GOT3 (cell line): ENCODE measurements at places on chromosomes 11 and 22.

DNA sequence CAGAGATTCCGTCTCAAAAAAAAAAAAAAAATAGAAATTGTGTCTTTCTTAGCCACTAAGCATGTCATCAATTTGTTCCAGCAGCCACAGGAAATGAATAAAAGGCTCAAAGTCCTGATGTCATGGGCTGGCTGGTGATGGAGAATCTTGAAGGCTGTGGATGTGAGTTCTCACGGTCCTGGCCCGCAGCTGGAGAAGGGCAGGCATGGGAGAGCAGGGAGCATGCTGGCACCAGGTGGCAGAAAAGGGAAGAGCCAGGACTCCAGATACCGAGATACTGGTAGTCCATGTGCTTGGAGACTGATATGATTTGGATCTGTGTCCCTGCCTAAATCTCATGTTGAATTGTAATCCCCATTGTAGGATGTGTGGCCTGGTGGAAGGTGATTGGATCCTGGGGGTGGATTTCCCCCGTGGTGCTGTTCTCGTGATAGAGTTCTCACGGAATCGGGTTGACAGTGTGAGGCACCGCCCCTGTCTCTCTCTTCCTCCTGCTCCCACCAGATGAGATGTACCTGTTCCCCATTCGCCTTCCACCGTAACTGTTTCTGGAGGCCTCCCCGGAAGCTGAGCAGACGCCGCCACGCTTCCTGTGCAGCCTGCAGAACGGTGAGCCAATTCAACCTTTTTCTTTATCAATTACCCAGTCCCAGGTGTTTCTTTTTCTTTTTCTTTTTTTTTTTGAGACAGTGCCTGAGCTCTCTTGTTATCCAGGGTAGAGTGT, 18.1 kb downstream of the MRGPRD start:
- no peak for DNase-seq

GRCh38 chr11:64877390-64878222, 815 bp downstream of the EHD1 start:
- no peak for DNase-seq

DNA sequence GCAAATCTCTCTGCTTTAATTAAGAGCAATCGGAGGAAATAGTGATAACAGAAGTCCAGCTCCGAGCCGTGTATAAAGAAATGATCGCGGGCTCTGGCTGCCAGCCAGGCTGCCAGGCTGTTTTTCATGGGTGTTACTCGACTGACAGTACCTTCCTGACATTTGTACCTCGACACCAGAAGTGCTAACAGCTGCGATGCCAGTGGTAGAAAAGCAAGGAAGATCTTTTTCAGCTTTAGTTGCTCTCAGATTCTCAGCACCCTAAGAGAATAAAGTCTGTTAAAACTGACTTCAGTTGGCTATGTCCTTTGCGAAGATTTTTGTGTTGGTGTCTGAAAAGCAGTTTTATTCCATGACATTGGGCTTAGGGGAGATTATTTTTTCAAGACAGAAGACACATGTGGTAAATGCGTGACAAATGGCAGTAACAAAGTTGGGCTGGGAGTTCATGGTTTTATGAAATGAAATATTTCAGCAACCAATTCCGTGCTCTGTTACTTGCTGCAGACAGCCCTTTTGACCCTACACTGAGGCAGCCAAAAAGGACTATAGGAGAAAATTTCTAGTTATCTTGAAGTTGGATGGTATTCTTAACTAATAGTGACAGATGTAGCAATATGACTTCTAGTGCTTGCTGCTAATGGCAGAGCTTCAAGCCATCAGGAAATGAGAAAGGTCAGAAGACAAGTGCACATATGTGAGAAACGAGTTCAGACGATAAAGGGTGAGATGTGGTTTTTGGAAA, 296.2 kb downstream of the CNTN5 start:
- no peak for DNase-seq

- no peak for DNase-seq
Measured at GRCh38 chr11:2942872-2943710, 13.9 kb upstream of the PHLDA2 start.

GRCh38 chr22:21585389-21585788, 17.9 kb downstream of the UBE2L3 start:
- no peak for DNase-seq

GRCh38 chr11:96798445-96798844, 408.6 kb downstream of the JRKL start:
- DNase-seq = no peak

GRCh38 chr11:120012245-120012644, 125.7 kb downstream of the TRIM29 start:
- no peak for DNase-seq

GRCh38 chr22:46933040-46933930, 170.8 kb downstream of the TBC1D22A start:
- no peak for DNase-seq

- no peak for DNase-seq
Measured at GRCh38 chr11:64364911-64365310, 5.9 kb downstream of the RPS6KA4 start.

DNA sequence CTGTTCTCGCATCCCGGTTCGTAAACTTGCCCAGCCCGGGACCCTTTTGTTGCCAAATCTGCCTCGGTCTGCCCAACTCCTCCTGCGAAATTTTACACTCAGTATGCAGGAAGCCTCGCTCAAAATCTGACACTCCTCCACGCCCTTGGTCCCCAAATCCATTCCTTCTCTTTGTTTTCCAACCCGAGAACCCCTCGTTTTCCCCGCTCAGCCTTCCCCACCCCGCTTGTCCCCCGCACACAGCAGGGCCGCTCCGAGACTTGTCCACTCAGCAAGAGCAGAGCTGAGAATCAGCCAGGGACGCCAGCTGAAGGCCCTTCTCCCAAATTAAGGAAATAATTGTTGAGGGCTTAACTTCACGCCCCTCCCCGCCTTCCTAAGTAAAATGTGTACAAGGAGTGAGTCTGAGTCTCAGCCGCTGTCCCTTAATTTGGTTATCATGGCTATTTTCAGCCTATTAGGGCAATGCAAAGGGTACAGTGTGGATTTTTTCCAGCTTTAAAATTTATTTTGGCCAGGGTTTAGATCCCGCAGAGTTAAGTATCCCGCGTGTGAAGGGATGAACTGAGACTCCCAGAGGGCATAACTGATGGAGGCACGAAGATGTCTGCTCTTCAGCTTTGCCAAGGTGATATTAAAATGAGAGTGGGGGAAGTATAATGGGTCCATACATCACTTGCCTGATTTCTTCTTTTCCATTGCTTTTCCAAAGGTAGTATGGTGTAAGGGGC, 581 bp upstream of the FBXO3 start:
- DNase-seq = no peak

GRCh38 chr11:120709808-120710207, 198.3 kb downstream of the GRIK4 start:
- no peak for DNase-seq

DNA sequence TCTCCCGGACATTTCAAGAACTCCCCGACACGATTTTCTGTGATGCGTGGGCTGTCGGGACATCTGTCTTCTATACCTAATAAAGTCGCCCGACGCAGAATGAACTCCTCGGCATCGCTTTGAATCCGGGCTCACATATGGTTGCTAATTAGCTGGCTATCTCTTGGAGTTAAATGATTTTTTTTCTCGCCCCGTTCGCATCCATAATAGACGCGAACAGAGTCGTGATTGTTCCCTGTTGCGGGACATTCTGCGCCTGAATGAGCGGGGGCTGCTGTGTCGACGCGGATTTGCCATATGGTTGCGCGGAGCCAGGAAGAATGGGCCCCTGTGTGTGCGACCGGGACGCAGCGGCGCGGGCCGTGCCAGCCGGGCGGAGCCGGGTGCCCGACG, 16.4 kb downstream of the CDKN1C start:
- DNase-seq = no peak

DNA sequence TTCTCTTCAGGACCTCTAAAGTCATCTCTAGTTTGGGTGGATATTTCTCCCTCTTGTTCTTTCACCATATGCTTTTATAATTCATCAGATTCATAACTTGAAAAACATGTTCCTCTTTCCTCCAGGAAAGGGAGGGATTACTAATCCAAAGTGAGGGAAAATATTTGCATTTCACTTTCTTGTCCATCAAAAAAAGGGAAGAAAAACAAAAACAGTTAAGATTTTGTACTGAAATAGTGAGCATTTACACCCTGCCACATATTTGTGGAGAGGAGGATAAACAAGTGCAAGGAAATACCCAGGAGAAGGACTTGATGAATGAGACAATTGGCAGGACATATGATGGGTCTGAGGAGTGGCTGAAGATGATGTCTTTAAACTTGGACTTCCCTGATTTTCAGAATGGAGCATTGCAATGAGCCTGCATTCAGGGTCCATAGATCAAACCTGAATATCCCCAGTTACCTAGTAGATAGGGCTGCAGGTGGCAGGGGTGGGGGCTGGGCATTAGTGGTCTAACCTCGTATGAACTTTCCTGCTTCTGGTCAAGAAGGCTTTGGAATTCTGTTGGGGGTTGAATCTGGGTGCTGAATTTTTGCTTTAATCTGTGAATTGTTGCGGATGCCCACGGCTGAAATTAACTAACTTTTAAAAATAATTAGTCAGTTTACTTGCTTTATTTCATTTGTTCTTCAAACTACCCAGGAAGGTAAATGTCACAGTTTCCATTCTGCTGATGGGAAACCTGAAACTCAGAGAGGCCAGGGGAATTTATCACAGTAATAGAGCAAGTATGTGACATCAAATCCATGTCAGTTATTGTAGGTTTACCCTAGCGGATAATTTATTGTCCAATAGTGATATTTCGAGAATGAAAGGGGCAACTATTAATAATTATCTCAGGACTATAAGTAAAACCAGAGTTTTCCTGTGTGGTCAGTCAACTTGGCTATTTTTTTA, 36.9 kb upstream of the TMEM123 start:
- no peak for DNase-seq

GRCh38 chr11:2824851-2825250, 60.7 kb downstream of the CDKN1C start:
- DNase-seq = no peak

DNA sequence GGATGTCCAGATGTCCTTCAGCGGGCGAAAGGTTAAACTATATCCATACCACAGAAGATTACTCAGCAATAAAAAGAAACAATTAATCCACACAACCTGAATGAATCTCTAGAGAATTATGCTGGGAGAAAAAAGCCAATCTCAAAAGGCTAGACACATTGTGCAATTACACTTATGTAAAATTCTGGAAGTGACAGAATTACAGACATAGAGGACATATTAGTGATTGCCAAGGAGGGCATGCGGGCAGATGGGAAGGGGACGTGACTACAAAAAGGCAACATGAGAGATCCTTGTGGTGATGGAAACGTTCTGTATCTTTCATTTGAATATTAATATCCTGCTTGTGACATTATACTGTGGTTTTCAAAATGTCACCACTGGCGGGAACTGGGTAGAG, 103.5 kb upstream of the BMAL1 start:
- DNase-seq = no peak

- DNase-seq = no peak
Measured at GRCh38 chr11:134566311-134566710, 154.3 kb upstream of the B3GAT1 start.

- peak; percentile 6 for DNase-seq
Measured at GRCh38 chr22:32985899-32986765, 72.0 kb downstream of the SYN3 start.

GRCh38 chr11:69094111-69094914, 45.6 kb downstream of the TPCN2 start:
- DNase-seq = no peak

- no peak for DNase-seq
Measured at GRCh38 chr11:87966694-87967093, 208.5 kb downstream of the RAB38 start.

DNA sequence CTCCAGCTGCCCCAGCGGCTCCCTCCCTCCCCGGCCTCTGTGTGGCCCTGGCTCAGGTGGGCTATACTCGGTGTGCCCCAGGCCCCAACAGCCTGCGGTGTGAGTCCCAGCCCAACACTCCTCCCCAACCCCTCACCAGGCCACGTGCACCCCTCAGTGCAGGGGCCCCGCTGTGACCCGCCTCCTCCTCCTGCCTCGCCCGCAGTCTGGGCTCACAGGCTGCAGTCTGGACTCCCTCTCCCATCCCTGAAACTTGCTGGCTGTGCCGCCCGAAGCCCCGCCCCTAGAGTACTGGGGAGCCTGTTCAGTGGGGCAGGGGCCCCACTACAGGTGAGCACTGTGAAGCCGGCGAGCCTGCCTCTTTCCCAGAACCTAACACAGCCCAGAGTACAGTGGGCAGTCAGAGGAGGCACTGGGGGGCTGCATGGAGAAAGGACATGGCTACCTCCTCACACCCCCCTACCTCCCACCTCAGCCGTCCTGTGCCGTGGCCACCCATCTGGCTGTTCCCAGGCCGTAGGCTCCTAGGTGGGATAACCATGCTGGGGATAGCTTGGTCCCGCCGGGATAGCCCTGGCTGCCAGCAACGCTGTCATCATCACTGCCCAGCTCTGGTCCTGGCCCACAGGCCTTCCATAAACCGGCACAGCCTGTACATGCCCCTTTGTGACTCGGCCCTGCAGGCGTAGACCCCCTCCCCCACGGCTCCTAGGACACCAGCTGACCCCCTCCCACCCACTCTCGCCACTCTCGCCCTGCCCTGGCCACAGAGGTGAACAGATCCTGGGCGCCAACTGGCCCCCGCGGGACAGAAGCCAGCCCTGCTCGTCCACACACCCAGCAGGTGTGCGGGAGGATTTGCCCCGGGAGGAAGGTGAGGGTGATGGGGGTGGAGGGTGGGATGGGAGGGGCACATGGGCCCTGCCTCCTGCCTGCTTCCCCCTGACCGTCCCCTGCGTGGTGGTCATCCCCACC, 29.7 kb downstream of the CELSR1 start:
- no peak for DNase-seq

DNA sequence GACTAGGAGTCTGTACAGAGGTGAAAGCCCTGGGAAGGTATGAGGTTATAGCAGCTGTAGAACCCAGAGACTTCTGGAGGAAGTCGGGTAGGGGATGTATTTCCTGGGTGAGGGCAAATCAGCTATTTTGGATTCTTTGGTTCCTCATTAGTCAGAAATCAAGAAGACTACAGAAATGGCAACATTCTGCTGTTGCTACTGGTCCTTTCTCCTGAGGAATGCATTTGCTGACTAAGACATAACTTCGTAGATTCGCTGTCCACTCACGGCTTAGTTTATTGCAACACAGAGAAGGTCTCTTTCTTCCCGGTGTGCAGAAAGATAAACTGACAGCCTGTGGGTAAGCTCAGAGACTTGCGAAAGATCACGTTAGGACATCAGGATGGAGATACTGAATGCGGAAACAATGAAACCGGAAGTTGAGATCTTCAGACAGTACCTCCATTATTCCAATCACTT, 25.3 kb upstream of the SESN3 start:
- DNase-seq = no peak

DNA sequence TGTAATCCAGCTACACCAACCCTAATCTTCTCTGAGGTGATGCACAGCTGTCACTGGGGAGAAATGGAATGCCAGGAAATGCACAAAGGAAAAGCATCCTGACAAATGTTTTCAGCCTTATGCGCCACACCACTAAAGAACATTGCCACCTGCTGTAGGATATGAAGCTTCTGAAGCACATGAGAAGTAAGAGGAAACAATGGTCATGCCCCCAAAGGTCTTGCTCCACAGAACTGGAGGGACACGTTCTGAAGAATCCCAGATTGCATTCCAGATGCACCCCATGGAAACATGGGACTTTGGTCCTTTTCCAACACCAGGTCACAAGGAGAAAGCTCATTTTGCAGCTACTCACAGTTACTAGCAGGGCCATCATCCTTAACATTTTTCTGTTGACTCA, 48.7 kb upstream of the ZBED5 start:
- no peak for DNase-seq

GRCh38 chr22:36910461-36910860, 3.0 kb upstream of the CSF2RB start:
- DNase-seq = no peak
